ENCODE measurements at places on chromosomes 1 and 21.

- DNase-seq: no peak
These were observed 6.2 kb upstream of the POFUT2 start for GRCh38 chr21:45293726-45294401.

DNA sequence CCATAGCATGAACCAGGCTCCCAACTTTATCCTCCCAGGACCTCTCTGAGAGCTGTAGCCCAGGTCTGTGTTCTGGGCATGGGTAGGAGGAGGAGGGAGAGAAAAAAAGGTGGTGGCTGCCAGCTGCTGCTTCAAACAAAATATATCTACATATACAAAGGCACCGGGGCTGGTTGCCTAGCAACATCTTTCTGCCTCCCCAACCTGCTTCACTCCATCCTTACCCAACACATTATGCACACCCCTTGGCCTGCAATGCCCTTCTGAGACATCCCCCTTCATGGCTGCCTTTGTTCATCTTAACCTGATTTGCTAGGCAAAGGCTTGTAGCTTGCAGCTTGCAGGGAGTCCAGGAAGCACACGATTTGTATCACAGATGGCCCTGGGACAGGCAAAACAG, 27.2 kb upstream of the ATP1A1 start:
- no peak for DNase-seq

DNA sequence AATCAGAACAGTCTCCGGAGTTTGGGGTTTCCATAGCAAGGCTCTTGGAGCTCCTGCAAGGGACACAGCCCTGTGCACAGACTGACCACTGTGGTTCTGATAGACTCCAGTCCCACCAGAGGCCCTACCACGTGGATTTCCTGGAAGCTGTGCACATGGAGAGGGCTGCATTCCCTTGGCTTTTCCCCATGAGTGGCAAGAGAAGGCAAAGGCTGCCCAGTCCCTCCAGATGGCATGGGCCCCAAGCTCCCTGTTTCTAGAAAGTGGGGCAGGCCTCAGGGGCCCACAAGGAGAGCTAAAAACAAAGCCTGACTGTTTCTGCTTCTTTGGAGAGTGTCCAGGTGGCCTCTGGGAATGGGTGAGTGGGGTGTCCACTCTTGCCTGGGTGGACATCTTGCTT, 87.5 kb downstream of the DDX20 start:
- DNase-seq: no peak

GRCh38 chr1:3889936-3890335, 10.1 kb downstream of the C1orf174 start:
- no peak for DNase-seq

DNA sequence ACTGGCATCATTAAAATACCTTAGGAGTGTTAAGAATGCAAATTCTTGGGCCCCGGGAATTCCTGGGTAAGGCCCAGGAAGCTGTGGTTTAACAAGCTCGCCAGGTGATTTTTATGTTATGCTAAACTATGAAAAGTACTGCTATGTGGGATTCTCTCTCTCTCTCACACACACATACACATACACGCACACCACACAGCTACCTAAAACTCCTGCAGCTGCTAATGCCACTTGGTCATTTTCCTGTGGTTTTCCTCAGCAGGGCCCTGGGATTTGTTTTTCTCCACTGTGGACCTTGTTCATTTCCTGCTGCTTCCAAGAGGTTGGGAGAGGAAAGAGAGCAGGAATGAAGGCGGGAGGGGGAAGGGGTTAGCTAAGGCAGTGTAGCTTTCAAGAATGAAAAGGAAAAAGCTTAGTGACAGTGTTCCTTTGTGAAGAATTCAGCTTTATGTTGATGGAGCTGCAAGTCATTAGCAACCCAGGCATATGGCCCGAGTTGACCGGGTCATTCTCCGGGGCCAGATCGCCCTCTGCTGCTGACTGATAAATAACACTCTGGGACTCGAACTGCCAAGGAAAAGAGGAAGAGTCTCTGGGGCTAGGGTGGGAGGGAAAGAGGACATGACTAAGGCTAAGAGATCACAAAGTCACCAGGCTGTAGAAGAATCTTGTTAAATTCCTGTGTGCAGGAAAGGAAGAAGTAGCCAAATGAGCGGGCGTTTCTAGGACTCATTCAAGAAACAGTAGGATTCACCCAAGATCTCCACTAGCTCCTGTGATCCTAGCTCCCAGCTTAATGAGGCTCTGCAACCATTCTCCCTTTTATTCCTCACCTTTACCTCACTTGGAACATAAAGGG, 30.5 kb upstream of the LRIG2 start:
- peak; percentile 67 for DNase-seq

- DNase-seq: no peak
These were observed 3.3 kb upstream of the OLIG2 start for GRCh38 chr21:33022489-33022827.

DNA sequence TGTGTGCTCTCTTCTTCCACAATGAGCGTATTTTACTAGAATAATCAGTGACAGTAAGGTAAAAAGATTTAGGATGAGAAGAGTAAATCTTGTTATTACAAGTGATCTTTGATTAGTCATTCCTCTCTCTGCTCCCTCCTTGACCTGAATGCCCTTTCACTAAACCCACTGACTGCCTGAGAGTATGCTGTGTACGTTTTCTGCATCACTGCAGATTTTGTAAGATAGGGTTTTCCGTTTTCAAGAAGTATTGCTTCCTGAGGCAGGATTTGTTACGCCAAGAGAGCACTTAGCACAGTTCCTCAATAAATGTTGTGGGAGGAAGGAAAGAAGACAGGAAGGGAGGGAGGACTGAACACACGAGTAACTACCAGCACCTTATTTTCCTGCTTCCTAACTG, 7.7 kb upstream of the LAMB3 start:
- peak; percentile 91 for DNase-seq

All from epithelial cell of proximal tubule (primary cell).